ENCODE measurements at places on chromosomes 4 and X.

GRCh38 chrX:86329174-86329573 lies 180.9 kb downstream of the DACH2 start:
- DNase-seq, result no peak

DNA sequence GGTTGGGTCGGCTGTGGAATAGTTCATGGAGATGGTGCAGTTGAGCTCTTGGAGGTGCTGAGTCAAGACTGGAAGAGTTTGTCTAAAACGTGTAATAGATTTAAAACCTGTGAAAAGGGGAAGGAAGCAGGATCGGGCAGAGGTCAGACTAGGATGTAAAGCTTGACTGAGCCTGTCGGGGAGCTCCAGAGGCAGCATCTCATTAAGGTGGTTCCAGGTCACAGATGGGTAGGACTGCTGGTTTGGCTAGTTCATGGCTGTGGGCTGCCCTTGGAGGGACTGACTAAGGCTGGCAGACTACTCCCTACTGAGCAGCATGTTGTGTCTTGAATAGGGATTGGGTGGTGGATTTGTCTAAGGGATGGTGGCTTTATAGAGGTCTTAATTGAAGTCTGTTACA lies 28.4 kb upstream of the WDR1 start:
- no peak for DNase-seq

DNA sequence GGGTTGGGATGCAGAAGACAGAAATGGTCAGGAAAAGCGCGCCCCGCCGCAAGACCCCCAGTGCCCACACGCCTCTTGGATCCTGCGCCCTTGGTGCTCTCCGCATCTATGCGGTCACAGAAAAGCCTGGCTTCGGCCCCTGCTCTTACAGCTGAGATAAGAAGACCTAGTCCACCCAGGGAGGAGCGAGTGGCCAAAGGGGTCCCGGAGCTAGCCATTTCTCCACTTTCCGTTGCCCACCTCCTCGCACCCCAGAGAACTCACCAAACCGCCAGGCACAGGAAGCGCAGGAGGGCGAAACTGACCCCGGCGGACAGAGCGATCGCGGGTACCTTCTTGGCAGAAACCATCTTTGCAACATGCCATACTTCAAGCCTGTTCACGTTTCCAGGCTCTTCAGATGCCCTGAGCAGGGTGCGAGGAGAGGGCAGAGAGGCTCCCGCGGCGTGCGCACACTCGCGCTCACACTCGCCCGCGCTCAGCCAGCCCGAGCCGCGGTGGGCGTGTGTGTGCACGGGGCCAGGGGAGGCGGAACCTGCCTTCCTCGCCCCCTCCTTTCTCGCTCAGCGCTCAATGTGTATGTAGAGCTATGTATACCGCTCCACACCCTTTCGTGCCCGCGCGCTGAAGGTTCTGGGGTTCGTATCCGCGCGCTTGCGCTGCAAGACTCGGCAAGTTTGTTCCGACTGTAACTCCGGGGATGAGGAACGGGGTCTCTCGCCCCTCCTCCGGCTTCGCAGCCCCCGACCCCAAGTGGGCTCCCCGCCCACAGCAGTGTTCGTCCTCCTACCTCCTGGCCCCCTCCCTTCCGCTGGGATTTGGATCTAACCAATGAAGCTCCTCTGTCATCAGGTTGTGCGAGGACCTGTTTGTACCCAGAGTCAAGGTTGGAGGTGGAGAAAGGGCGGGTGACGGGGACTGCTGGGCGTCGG lies at the start of gene GABRA4:
GABRA4 (minus strand) TSS at position 507 of the 932 bp plus-strand sequence; CDS start at position 350, 157 bp downstream.
- DNase-seq, result no peak

GRCh38 chr4:123288309-123289025 lies 108.1 kb upstream of the SPRY1 start:
- no peak for DNase-seq

- no peak for DNase-seq
These were observed 115.1 kb downstream of the PHEX start for GRCh38 chrX:22147214-22147613.

DNA sequence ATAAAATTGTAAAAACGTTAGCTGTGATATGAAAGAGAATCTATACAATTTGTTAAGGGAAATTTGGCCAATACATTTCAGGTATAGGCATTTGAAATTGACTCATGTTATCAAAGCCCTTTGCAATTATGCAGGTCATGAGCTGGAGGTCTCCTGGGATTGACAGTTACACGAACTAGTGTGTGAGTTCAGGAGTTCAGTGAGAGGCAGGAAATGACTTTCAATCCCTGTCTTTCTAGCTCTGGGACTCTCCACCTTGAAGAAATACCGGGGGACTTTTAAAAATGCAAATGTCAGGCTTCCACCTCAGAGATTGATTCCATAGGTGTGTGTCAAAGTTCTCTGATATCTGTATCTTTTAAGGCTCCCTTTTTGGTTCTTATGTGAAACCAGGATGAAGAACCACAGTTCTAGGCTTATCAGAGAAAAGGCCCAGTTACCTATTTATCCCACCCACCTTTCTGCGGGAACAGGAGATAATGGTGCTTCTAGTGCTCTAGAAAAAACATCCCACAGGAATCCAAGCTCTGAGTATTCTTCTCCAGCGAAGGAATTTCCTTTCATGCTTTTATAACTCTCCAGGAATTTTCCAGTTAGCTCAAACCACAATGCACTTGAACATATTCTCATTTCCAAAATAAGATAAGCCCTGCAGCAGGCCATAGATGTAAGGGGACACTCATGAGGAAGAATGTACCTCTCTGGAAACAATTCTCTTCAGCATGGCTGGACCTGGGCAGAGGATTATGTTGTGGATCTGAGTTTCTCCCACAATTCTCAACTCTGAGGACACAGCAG lies 501.0 kb downstream of the IDS start:
- no peak for DNase-seq

GRCh38 chr4:172514801-172515200 lies 653.8 kb upstream of the GALNT7 start:
- DNase-seq, result no peak

DNA sequence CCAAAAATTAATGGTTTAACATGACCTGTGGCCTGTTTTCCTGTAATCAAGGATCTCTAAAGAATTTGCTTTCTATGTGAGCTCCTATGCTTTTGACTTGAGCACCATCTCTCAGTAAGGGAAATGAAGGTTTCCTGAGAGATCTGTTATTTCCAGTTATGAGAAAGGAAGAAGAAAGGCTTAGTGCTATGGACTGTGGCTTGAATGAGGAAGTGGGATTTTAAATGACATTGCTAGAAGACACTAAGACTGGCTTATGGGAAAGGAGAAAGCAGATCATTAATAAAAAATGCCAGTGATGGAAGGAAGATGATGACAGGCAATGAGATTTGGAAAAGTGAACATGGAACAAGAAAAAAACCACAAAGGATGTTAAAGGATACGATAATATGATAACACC lies 285.4 kb downstream of the OPHN1 start:
- no peak for DNase-seq

DNA sequence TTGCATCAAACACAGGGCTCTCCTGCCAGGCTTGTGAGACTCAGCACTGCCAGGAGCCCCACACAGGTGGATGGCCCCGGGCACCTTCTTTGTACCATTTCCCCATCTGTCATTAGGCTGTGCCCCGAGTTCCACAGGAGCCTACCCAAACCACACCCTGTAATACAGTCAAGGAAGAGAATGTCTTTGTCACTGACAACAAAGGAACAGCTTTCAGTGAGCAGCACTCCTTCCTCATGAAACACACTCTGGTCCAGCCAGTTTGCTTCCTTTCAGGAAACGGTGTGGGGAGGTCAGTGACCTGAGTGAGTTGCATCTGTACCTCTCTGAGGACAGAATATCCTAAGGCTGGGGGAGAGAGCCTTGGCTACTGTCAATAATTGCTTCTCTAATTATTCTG lies 53.7 kb downstream of the LNX1 start:
- DNase-seq, result no peak

- no peak for DNase-seq
These were observed 19.4 kb downstream of the MTMR1 start for GRCh38 chrX:150712619-150713018.

- no peak for DNase-seq
These were observed 180.3 kb upstream of the MXRA5 start for GRCh38 chrX:3526731-3527130.

Measured in stimulated activated CD4-positive, alpha-beta T cell treated with anti-CD3 and anti-CD28 coated beads, Interleukin-1b, Interleukin-23, amount 100 ng/mL, for 24 hours (primary cell).